Pancreas (tissue), 10 donors: ENCODE measurements at places on chromosomes 13 and 19. TPM values are rescaled to one million over a fixed set of nuclear protein-coding genes. Genes with fewer than 3 reads are reported as not detected.

Gene ERICH4
- total RNA-seq: not detected

GRCh38 chr19:45815481-45816216, 541 bp upstream of the RSPH6A start:
- DNase-seq: no peak

Gene KLK3
- total RNA-seq: not detected

- DNase-seq: no peak
Observed at GRCh38 chr13:32733690-32734089, 147.4 kb downstream of the PDS5B start.

- DNase-seq: no peak
Observed at GRCh38 chr19:49764341-49764740, 1.2 kb upstream of the TSKS start.

Gene CTXN1
- total RNA-seq: 0.67 TPM

DNA sequence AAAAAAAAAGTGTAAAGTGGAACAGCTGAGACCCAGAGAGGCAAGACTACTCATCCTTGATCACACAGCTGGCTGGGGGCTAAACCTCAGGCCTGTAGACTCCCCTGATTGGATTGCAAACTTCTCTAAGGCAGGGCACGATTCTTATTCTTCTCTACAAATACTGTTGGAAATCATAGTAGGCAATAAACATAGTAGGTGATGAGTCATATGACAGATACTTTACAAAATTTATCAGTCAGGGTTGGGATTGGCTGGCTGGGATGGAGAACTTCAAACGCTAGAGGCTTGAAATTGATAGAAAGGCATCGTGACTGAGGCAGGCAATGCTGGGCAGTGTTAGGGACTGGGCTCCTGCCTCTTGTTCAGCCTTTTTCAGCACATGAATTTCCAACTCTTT, 5.9 kb upstream of the MATK start:
- no peak for DNase-seq

Gene SH3GL1
- 27.1 TPM for total RNA-seq
